Activated CD4-positive, alpha-beta T cell treated with anti-CD3 and anti-CD28 coated beads for 1 hour (primary cell): ENCODE measurements at places on chromosomes 5 and 9.
A peak's percentile ranks its signal among the peaks of the same experiment; 100 is the strongest.

- no peak for DNase-seq
These were observed 16.7 kb upstream of the COMMD10 start for GRCh38 chr5:116068028-116068632.

DNA sequence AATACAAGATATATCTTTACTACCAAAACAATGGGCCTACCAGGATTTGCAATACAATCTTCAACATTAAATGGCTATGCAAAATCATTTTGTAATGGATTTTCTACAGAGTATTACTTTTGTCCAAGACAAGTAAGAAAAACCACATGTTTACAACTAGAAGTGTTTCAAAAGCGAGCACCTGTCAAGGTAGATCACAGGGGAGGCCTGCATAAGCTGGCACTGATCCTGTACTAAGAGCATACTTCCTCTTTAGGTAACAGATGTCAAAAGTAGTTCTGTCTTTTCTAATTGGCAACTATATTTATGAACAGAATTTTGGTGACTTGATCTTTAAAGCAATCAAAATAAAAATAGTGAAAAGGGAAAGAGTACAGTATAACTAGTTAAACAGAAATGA lies 249.0 kb downstream of the MLLT3 start:
- DNase-seq: no peak

- DNase-seq: no peak
These were observed 30.2 kb upstream of the NRG2 start for GRCh38 chr5:140073296-140073695.

DNA sequence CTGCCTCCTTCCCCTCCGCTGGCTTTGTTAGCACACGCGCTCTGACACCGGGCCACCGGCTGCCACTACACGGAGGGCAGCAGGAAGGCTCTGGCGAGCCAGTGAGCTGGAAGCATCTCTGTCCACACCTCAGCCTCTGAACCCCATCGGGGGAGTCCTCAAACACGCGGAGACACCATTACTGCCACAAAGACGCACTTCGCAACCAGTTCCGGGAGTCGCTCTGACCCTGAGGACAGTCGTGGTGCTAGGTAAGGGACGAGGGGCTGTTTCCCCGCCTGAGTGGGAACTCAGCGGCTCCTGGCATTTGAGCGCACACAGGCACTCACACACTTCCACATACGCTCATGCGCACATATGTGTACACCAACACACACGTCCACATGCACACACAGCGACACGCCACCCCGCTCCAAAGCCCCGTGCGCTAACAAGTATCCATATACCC lies 160.0 kb downstream of the C9orf152 start:
- peak; percentile 9 for DNase-seq

DNA sequence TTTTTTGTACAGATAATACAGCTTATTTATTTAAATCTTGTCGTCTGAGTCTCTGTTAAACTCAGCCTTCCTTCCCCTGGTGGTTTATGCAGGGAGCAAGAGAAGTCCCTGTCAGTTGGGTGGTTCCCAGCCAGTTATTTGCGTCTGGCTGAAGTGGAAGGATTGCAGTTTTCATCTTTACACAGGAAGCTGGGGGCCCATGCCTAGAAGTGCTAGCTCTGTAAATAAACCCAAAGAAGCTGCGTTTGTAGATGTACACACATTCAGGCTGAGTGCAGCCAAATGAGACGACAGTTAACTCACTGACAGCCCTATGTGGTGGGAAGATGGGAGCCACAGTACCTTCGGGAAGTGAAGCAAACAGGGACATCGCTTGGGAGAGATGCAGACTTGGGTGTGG lies 122.1 kb downstream of the SAXO1 start:
- no peak for DNase-seq

DNA sequence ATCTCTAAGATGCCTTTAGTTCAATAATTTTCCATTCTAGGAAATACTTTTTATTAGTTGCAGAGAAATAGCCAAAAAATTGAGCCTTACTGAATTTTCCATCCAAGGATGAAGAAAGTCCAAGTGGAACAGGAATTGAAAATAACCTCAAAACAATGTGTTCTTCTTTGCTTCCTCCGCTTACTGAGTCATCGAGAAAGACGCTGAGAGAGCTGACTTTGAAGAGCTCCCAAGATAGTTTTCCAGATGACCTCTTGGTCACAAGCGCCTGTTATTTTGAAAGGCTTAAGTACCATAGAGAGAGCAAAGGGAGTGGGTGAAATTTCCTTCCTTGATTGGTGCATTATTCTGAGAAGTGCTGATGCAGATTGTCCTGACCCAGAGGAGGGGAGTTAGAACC lies 253.5 kb upstream of the ATP10B start:
- DNase-seq: no peak

DNA sequence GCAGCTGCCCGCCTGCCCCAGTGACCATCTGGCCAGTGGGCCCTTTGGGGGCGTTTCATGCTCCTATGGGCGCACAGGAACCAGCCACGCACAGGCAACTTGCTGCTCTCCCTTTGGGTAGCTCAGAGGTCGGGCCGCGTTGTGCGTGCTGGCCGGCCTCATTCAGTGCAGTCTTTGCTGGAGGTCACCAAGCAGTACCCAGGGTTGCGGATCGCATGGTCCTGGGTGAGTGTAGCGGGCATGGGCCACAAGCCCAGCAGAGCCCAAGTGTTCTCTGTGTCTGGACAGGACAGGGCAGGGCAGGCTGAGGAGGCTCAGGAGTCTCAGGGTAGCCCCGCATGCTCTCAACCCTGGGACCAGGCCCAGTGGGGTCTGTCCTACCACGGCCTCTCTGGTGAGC lies 9.9 kb upstream of the MRNIP start:
- DNase-seq: no peak

- no peak for DNase-seq
These were observed 30.0 kb downstream of the RNF130 start for GRCh38 chr5:180041301-180042274.

DNA sequence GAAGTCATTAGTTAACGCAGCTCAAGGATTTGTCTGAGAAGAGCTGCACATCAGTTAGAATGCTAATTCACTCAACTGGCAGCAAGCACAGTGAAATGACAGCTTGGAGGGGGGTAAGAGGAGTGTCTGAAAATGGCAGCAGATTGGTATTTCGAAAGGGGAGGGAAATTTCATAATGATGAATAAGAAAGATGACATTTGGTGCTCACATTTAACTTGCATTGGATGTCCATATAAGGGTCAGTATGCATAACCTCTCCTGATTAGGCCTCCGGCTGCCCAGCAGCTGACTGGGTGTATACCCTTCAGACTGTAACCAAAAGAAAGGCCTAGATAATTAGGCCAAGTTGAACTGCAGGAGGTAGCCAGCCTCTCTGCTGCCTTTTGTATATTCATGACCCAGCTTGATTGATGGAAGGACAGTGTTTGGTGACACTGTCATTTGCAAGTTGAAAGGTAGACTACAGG lies 131.0 kb downstream of the PBX3 start:
- DNase-seq: no peak

GRCh38 chr9:129394061-129394885 lies 216.2 kb upstream of the IER5L start:
- no peak for DNase-seq

DNA sequence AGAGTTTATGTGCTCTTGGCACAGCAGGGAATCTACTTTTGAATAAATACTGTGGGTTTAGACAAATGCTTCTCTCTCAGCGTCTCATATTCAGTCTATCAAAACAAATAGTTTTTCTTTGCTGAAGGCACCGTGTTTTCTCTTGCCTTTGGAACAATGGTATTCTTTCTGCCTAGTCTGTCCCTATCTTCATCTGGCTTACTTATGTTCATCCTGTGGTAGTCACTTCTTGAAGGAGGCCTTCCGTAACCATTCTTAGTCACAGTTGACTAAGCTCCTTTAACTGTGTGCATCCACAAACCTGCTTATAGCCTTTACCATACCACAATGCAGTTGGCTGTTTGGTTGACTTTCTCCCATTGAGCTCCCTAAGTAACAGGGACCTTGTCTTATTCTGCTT lies 45.9 kb downstream of the LARP1 start:
- no peak for DNase-seq

DNA sequence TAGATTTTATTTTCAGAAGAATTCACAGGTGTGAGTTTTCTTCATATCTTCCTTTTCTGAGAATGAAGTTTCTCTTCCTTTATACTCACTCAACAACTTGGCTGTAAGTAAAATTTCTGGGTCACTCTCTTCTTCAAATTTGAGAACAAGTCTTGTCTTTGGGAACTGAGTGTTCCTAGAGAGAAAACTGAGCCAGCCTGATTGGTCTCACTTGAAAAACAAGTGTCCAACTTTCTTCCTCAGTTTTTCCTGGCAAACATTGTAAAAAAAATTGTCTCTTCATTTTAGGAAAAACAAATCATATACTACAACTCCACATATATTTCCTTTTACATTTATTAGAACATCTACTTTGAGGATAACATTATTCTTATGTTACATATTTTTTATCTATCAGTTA lies 156.1 kb upstream of the GHR start:
- no peak for DNase-seq

GRCh38 chr9:92767066-92768054 lies 2.7 kb upstream of the BICD2 start:
- DNase-seq: no peak

GRCh38 chr5:137856916-137857862 lies 10.5 kb upstream of the MYOT start:
- no peak for DNase-seq

DNA sequence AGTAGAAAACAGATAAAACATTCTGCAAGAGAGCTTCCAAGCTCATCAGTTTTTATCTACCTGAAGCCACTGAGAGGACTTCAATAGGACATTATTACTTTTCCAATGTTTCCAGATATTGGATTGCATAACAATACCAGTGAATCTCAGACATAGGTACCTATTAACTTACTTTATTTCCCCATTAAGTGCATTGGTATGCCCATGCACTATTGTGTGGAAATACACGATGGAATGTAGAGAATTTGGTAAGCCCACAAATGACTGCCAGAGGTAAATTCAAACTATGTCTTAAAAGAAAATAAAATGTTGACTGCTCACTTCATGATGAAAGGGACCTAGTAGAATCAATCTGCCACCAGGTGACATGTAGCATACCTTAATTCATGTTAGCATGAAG lies 48.1 kb upstream of the PRR16 start:
- DNase-seq: no peak

DNA sequence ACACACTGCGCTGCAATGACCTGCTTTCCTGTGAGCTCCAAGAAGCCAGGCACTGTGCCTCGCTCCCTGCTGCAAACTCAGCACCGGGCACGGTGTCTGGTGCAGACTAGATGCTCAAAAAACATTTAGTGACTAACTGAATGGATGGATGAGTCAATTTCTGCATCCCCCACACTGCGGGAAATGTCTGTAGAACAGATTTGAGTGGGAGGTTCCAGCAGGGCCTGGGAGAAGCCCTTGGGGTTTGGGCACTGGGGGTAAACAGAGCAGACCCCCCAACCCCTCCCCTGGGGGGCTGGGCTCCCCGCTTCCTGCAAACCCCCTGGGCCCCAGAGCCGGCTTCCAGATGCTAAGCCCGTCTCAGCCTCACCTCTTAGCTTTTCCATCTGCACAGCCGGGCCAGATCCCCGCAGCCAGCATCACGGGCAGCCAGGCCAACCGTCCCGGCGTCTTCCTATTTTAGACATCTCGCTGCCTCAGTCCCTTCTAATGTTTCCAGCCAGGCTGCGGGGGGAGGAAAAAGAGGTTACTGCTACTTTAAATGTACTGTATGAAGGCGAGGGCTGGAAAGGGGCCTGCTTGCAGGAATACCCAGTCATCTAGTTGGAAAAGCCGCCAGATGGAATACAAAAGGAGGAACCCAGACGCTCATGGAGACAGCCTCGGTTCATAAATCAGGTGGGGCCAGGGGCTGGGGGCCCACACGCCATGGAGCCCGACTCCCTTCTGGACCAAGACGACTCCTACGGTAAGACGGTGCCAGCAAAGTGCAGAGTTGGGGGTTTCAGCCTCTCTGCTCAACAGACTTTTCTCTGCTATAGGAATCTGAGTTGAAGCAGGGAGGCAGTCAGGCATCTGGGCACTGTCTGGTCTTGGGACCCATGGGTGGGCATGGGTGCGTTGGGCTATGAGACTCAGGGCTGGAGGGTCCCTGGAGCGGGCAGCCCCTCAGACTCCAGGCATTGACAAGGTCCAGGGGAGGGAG lies 67.1 kb upstream of the GGTA1 start:
- no peak for DNase-seq

DNA sequence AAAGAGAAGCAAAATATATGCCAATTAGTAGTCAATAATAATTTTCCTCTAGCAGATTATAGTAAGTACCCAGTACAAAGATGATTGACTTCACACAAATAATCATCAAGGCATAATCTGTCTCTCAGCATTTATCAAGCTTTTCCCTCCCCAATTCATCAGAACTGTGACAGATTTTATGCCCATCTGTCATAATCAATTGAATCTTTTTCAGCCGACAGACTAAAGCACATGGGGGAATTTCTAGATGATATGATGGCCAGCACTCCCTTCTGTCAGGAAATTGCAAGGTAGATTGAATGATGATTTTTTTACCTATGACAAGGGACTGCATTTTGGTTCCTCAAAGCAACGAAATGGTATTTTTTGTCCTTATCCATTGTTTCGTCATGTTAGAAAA lies 227.1 kb upstream of the CYLC2 start:
- no peak for DNase-seq

GRCh38 chr9:37100327-37100726 lies 20.0 kb upstream of the ZCCHC7 start:
- no peak for DNase-seq

DNA sequence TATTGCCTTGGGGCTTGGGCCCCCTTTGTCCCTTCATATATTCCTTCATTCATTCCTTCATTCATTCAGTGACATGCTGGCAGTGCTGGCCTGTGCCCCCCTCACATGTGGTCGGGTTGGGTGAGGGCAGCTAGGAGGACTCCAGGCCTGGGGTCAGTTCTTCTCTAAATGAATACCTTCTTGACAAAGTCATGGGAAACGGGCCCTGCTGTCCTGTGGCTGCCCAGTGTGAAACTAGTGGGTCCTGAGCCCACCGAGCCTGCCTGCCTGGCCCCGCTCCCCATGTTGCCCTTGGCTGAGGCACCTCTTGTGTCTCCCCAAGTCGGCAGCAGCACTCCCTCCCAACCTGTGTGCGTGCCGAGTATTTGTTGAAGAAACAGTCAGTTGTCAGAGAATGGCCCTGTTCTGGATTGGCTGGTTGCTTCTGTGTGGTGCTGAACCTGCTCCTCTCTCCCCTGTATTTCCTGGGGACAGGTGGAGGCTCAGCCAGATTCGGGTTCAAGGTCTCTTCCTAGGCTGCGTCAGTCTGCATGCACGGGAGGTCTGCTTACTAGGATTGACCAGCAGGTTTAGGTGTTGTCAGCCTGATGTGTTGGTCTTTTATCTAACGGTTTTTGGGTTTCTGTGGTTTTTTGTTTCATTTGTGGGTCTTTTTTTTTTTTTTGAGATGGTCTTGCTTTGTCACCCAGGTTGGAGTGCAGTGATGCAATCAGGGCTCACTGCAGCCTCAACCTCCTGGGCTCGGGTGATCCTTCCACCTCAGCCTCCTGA lies 3.0 kb upstream of the CEL start:
- DNase-seq: no peak

GRCh38 chr9:104992659-104993058 lies 64.7 kb upstream of the ABCA1 start:
- no peak for DNase-seq

GRCh38 chr5:140221697-140222223 lies 46.8 kb downstream of the CYSTM1 start:
- no peak for DNase-seq

- no peak for DNase-seq
These were observed 49.8 kb downstream of the LMNB1 start for GRCh38 chr5:126826619-126827215.
